ENCODE measurements at places on chromosomes 12 and 14.

GRCh38 chr12:123427036-123427769, 9.3 kb downstream of the RILPL2 start:
- DNase-seq: no peak

- DNase-seq: peak; percentile 37
These were observed 31.6 kb upstream of the PTPRQ start for GRCh38 chr12:80412343-80412953.

DNA sequence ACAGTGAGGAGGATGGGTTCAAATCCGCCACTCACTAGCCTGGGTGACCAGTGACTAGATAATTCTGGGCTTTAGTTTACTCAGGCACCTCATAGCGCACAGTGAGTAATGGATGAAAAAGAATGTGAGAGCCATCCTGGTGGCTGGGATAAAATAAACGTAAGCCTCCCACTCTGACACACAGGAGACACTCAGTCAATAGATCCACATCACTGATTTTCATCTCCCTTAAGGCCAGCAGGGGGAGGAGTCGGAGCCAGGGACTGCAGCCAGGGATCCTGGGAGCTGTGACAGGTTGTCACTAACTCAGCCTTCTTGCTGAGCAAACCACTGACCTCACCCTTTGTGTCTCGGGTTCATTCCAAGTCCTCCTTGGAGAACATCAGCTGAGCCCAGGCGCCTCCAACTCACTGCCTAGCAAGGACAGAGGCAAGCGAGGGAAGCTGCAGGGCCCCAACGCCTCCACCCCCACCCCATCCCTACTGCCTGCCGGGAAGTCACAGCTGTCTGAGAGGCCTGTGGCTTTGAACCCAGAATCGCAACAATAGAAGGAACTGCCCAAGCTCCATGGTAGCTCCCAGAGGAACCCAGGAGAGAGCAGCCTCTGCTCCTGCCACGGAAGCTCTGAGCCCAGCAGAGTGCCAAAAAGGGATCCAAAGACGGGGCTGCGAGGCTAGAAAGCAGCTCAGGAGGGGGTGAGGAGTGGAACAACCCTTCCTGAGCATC, 30.7 kb downstream of the PXN start:
- DNase-seq: peak; percentile 76

- no peak for DNase-seq
These were observed 511.9 kb downstream of the TMEM121 start for GRCh38 chr14:106038263-106038662.

- peak; percentile 28 for DNase-seq
These were observed 19.6 kb downstream of the HIGD1C start for GRCh38 chr12:50971946-50972345.

DNA sequence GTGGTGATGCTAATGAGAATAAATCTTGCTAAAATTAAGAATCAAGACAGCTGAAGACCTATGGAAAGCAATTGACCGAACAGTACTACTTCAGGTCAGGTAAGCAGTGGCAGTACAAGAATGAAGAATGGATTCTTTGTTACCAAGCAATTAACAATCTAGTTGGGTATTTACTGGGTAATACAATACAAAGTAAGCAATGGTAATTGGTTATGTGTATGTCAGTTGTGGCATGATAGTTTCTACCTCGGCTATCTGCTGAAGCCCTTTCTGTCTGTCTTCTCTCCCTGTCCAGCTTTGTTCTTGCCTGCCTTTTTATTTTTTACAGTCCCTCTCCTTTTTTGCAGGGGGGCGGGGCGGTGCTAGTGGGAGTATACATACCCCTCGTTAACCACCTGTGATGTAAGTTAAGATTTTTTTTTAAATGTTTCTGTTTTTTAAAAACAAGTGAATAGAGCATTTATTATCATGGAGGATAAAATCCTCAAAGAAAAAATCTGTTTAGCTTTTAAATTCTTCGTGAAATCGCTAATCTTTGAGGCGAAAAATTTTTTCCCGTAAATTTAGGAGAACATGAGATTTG, 75.9 kb downstream of the RCOR1 start:
- DNase-seq: no peak

DNA sequence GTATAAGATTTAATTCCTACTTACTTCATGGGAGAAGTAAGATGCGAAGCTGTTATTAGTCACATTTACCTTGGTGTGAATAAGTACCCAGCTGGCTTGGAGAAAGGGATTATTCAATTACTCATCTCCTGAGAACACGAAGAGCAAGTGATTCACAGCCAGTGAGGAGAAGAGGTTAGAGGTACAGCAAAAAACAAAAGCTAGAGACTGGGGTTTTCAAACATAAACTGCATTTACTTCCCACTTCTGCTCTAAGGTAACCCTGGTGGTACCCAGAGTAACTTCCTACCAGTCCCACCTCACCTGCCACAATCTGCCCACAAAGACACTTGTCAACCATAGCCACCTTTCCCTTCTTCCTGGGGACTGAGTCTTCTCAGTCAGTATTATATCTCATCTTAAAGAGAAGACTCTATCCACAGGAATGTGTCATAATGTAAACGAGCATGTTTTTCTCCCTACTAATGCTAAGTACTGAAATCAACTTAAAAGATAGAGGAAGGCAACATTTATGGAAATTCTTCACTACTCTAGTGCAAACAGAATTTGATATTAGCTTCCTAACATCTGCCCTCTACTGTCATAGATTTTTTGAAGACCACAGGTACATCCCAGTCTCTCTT, 6.0 kb upstream of the IL22 start:
- DNase-seq: no peak

GRCh38 chr12:44000309-44000952, 164.6 kb downstream of the TMEM117 start:
- DNase-seq: peak; percentile 8

- DNase-seq: no peak
These were observed 800.2 kb downstream of the FSCB start for GRCh38 chr14:43706900-43707299.

- DNase-seq: no peak
These were observed 26.7 kb downstream of the CSRP2 start for GRCh38 chr12:76852106-76852505.

All from fibroblast of skin of left quadriceps (primary cell).